Retinal pigment epithelial cell (primary cell): ENCODE measurements at places on chromosomes 16 and 17.
A peak's percentile ranks its signal among the peaks of the same experiment; 100 is the strongest.

DNA sequence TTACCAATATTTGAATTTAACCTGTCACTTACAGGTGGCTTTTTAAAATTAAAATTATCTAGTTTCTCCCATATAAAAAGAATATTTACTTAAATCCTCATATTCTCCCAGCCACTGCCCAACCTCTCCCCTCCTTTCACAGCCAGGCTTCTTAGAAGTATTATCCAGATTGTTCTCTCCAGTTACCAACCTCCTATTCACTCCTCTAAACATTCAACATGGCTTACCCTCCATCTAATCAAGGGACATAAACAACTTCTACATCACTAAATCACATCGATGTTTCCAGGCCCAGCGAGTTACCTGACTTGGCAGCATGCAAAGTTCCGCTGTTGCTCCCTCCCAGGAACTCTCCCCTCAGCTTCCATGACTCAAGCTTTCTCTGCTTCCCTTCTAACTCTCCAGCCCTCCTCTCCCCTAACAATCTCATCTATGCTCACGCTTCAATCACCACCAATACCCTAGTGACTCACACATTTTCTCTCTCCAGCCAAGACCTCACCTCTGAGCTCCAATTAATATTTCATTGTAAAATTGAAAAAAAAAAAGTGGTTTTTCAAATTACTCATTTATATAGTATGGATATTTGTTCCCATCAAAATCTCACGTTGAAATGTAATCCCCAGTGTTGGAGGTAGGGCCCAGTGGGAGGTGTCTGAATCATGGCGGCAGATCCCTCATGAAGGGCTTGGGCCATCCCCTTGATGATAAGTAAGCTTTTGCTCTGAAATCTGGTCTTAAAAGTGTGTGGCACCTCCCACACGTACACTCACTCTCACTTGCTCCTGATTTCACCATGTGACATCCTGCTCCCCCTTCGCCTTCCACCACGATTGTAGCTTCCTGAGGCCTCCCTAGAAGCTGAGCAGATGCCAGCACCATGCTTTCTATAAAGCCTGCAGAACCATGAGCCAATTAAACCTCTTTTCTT, 88.5 kb downstream of the HELZ start:
- DNase-seq, result peak; percentile 83

DNA sequence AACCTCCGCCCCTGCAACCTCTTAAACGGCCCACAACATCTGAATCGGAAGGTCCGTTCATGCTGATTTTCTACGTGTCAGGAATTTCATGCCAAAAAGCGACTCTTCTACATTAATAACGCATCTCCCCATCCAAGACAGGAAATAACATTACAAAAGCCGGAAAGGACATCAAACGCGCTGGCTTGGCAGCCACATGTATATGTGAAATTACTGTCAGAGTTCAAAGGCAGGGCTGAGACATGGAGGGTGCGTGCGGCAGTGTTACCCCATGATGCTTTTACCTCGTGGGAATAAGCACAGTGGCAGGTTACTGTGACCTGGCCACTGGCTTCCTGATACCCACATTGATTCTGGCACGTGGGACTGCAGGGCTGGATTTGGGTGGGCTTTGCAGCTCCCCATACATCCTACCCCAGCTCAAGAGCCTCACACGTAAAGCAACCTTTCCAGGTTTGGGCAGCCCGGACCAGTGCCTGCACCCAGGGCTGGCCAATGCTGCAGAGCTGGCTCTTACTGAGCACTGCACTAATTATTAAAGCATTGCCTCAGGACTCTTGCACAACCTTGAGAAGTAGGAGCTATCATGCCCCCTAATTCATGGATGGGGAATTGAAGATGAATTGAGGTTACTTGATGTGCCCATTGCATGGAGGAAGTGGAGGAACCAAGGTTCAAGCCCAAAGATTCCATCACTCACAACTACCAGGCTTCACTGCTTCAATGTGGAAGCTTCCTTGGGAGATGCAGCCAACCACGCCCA, 120.6 kb upstream of the FOXF1 start:
- no peak for DNase-seq

GRCh38 chr16:16127469-16128116, 95.7 kb downstream of the ABCC6 start:
- peak; percentile 48 for DNase-seq

DNA sequence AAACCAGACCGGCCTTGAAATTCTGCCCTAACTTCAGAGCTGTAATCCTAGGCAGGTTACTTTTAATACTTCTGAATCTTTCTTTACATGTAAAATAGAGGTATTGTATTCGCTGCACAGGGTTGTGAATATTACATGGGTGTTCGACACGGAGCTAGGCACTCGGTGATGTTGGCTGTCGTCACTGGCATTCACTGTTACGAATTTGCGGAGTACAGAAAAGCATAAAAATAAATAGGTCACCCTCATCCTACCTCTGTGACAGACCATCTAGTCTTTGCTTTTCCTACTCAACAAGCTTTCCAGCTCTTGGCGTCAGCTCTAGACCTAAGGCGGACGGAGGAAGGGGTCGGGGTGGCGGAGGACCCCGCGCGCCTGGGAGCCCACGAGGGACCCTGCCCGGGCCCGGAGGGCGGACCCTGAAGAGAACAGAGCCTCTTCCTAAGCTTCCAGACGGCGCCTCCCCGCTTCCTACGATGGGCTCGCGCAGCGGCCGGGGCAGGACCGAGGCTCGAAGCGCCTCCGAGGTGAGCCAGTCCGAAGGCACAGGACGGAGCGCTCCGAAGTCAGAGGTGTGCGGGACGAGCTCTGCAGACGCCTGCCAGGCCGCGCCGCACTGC, 879 bp upstream of the SPG7 start:
- no peak for DNase-seq

DNA sequence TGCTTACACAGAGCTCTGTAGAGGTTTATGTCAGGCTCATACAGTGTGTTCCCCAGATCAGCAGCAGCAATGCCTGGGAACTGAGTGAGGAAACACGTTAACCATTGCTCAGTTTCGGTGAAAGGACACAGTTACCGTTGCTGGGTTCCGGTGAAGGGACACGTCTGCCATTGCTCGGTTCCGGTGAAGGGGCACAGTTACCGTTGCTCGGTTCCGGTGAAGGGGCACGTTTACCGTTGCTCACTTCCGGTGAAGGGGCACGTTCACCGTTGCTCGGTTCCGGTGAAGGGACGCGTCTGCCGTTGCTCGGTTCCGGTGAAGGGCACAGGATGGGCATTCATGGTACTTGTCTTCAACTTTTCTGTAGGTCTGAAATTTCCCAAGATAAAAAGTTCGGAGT, 81.7 kb downstream of the MRM3 start:
- no peak for DNase-seq

- DNase-seq, result no peak
These were observed 6.2 kb upstream of the KANSL1 start for GRCh38 chr17:46199379-46199778.

DNA sequence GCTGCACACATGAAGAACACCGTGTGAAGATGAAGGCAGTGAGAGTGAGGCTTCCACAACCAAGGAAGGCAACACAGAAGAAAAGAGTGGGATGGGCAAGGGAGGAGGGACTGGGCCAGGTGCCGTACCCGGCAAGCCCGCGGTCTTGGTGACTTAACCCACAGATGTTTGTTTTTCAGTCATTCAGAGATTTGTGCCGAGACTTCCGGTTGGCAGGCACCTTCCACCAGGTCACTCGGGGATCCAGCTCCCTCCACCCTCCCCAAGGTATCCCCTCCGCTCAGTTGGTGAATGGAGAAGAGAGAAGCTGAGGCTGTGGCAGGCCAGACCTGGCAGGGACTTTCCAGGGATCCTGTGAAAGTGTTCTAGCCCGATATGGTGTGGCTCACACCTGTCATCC, 4.9 kb upstream of the KREMEN2 start:
- no peak for DNase-seq

DNA sequence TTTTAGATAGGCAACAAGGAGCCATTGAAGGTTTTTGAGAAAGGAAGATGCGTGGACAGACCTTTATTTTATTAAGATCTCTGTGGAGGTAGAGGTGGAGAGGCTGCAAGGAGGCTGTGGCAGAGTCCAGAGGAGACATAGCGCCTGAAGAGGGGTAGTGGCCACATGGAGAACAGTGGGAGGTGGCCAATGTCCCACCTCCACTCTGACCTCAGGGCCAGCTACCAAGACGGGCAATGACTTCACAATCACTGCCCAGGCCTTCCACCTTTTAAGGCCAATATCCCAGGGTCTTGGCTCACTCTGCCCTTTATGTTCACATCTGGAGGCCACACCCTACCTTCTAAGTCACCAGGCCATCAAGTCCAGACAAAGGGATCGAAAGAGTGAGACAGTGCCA, at the start of gene C16orf78:
Gene C16orf78 (plus strand): TSS at position 301 of the 400 bp plus-strand sequence. CDS start 136 bp downstream, outside the sequence.
- no peak for DNase-seq

DNA sequence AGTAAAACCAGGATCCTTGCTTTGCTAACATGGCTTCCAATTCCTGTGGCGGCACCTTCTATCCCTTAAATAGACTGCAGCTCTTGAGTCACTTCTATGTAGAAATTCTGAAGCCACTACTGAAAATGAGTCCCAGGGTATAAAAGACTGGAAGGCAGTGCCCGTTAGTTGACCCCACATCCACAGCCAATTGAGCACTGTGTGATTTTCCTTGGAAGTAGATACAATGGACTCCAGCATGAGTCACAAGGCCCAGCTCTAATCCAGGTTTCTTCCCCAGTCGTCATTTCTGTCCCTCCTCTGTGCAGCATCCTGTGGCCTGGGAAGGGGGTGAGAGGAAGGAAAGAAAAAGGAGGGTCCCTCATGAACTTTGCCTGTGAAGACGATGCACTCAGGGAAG, 69.5 kb downstream of the HLF start:
- peak; percentile 51 for DNase-seq

GRCh38 chr16:16099320-16099719, 124.0 kb downstream of the ABCC6 start:
- no peak for DNase-seq
